ENCODE measurements at places on chromosomes 12 and 14.

- no peak for DNase-seq
Observed at GRCh38 chr12:45166056-45166455, 49.8 kb upstream of the ANO6 start.

DNA sequence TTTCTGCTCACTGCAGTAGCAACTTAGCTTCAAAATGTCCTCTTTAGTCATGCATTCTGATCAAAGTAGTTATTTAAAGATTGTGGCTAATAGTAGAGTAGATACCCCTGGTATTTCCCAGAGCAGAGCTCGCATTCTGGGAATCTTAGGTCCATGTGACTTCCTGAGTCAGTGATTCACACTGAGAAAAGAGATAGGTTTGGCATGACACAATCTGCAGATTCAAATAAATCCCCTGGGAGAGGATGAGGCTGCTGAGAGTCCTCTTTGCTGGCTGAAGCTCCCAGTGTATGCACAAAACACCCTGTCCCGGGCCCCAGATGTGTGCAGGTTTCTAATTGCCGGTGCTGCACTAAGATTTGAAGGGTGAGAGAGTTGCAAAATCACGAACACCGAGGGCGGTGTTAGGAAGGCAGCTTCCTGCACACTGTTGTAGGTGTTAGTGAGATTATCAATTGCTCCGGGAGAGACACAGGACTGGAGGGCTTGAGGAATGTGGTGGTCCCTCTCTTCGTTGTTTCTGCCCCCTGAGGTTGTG, 233.2 kb downstream of the NRXN3 start:
- peak; percentile 2 for DNase-seq

DNA sequence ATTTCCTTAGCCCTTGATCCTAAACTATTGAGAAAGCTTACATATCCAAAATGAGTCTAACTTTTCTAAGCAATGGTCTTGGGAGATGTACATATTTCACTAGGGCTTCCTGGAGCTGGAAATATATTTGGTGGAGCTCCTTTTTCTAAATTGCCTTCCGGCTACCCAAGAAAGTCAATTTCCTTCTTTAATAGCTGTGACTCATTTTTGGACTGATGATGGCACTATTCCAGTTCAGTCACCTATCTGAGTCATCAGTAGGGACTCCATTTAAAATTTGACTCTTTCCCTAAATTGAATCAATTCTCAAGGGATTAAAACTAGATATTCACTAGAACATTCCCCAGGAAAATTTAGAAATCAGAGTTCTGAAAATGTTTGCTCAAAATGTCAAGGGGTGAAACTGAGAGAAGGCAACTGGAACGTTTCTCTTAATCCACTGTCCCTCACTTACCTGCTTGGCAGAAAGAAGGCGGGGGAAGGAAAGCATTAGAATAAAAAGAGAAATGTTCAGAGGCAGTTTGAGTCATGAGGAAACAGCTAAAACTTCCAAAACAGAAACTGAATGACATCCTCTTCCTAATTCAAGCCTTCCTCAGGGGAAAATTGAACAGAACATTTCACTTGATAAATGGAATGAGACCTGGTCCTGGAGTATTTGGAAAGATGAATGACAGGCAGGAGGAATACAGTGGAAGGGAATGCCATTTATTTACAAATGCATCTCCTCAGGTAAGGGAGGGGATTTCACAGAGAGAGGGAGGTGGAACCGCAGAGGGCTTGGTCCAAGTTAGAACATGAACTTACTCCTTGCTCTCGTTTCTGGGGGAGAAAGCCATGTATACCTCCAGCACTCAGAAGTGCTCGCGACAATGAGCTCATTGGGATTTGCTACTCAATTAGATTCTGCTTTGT, 91.2 kb downstream of the RGS6 start:
- DNase-seq, result peak; percentile 70

GRCh38 chr14:103404032-103404918, 19.1 kb downstream of the MARK3 start:
- DNase-seq, result no peak

GRCh38 chr12:78898416-78898815, 33.8 kb downstream of the SYT1 start:
- DNase-seq, result peak; percentile 34

GRCh38 chr14:48417715-48418500, 742.5 kb upstream of the MDGA2 start:
- no peak for DNase-seq

DNA sequence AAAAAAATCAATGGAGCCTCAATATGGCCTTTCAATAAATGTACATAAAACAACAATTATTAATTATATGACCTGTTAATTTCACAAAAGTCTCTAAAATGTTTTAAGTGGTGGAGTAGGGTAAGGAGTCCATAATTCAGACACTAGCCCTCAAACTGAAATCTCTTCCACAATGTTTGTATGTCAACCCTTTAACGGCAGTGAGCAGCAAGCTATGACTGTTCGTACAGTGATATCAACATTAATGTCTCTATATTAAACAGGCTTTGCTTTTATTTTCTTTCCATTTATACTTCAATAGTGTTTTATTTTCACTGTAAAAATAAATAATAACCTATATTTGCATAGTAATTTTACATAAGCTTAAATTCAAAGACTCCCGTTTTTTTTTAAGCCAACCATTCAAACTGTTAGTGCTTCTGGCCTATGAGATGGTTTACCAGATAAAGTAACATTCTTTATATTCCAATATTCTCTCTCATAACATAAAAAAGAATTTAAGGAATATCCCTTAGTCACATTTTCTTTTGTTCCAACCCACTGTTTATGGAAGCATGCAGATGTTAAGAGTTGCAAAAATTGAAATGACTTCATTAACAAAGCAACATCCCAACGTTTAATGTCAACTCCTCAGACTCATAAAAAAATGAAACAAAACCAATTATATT, 2.3 kb downstream of the CDK17 start:
- DNase-seq, result no peak

- no peak for DNase-seq
Observed at GRCh38 chr14:79404874-79405511, 806.3 kb downstream of the DIO2 start.

GRCh38 chr14:102403028-102403427, 40.3 kb downstream of the TECPR2 start:
- DNase-seq, result no peak

GRCh38 chr14:64640839-64641238, 63.4 kb upstream of the PLEKHG3 start:
- no peak for DNase-seq

DNA sequence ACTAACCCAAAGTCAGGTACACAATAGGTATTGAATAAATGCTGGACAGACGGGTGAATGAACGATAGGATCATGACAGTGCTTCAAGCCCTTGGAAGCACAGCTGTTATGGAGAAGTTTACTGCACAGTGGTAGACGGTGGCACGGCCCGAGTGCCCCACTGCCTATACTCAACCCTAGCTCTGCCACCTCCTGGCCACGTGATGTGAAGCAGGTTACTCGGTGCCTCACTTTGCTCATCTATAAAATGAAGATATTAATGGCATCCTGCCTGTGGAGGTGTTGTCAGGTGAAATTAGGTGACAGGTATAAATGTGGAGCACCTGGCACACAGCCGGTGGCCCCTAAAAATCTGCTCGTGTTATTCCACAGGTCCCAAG, 5.8 kb downstream of the ASB2 start:
- no peak for DNase-seq

DNA sequence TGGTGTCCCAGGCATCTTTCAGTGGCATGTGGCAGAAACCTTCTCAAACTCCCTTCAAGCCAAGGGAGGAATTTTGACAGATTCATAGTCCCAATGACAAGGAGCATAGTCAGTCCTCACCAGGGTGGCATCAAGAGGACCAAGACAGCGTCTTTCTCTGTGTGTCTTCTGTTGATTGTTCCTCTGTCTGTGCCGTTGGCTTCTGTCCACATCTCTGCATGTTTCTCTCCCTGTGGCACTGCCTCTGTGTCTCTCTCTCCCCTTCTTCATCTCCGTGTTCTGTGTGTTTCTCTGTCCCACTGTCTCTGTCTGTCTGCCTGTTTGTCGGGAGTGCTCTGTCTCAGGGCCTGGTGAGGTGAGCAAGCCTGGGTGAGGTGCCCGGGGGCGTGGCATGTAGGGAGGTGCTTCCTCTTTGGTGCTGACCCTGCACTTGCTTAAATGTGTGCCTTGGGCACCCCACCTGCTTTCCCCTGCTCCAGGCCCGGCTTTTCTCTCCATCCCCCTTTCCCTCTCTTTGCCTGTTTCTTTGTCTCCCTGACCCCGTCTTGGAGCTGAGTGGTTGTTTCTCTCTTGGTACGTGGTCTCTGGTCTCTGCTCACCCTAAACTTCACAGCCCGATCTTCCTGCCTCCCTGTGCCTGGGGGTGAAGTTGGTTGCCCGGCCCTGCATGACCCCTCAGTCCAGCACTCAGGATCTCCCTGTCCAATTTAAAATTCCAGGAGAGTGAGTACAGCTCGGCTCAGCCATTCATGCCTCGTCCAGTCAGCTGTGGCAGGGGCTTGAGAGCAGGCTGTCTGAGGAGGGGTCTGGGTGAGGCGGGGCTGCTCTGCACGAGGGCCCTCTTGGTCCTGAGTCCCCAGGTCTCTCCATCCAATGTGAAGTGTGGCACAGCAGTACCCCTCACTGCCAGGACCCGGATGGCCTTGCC, 28.5 kb downstream of the JDP2 start:
- DNase-seq, result no peak

- DNase-seq, result no peak
Observed at GRCh38 chr12:132582582-132583410, 27.6 kb downstream of the LRCOL1 start.

DNA sequence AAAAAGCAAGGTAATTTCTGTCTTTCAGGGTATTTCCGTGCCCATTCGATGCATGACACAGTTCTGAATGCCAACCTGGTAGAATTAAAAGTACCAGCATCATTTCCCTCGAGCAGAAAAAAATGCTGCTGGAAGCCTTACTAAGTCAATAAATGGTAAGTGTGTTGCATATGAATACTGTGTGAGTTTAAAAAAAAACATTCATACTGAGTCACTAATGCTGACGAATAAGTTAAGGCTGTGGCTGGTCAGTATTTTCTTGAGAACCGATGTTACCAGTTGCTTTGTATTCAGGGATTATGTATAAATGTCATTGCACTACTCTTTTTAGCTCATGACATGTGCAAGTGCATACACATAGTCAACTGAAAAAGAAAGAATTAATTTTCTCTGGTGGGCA, 710.2 kb downstream of the TRHDE start:
- DNase-seq, result no peak

GRCh38 chr12:113638460-113638775, 166.7 kb upstream of the LHX5 start:
- no peak for DNase-seq

DNA sequence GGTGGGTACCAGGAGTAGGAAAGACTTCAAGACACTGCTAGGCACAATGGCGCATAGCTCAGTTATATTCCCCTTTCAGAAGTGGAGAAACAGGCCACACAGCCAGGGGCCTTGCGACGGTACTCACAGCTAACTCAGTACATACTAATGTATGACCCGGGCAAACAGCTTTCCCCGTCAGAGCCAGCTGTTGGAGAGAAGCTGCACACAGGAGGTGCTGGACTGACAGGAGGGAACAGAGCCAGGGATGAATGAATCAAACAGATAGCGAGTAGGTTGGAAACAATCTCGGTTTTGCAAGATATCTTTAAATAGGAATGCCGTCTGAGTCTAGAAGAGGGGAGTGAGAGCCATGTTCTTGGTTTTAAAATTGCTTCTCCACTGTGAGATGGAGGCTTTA, 45.5 kb downstream of the PRIMA1 start:
- no peak for DNase-seq

DNA sequence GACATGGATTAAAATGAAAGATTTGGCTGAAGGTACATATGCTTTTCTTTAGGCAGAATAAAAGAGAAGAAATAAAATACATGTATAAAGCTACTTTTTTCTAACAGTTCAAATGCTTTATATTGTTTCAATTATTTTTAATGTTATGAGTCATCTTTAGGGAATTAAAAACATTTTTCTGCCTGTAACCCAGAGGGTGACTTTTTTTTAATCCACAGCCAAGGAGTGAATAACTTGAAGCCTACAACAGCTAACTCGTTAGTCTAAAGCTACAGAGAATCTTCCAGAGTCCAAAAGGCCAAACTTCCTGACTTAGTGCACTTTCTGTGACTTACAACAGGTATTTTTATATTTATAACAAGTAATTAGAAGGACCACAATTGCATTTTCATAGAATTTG, 151.6 kb downstream of the SEC23A start:
- DNase-seq, result peak; percentile 78

- DNase-seq, result no peak
Observed at GRCh38 chr12:75349946-75350345, 15.5 kb downstream of the GLIPR1L1 start.

- no peak for DNase-seq
Observed at GRCh38 chr12:29672580-29672979, 111.2 kb downstream of the TMTC1 start.
